Mononuclear cell (primary cell): ENCODE measurements at places on chromosomes 5 and 9. TPM values are rescaled to one million over a fixed set of nuclear protein-coding genes. Genes with fewer than 3 reads are reported as not detected.

The OR13D1 gene
- total RNA-seq, result 0.21 TPM

The SEMA6A gene
- total RNA-seq, result 0.21 TPM

The DDX4 gene
- total RNA-seq, result not detected

The SLC4A9 gene
- total RNA-seq, result 0.10 TPM

The CDKN2B-AS1 gene
- 2.1 TPM for total RNA-seq

The HINT2 gene
- 10.7 TPM for total RNA-seq

The ERGIC1 gene
- 63.6 TPM for total RNA-seq

The FRMPD1 gene
- total RNA-seq, result not detected

The SARDH gene
- total RNA-seq, result 4.7 TPM

The SLC6A3 gene
- total RNA-seq, result not detected

The PTPA gene
- 20.0 TPM for total RNA-seq

The C9orf153 gene
- 1.9 TPM for total RNA-seq

The PDGFRB gene
- 0.94 TPM for total RNA-seq

The CLIC3 gene
- total RNA-seq, result 3.4 TPM

The TMEM167A gene
- 71.7 TPM for total RNA-seq

The SHC3 gene
- under 0.01 TPM for total RNA-seq

The CCDC69 gene
- total RNA-seq, result 142 TPM

The ANKRD31 gene
- total RNA-seq, result 0.63 TPM

The IL4 gene
- not detected for total RNA-seq

The TXNDC8 gene
- total RNA-seq, result not detected

The IFNA14 gene
- not detected for total RNA-seq

The C1QTNF3 gene
- 3.6 TPM for total RNA-seq

The SLC22A4 gene
- 2.2 TPM for total RNA-seq
